Activated CD8-positive, alpha-beta T cell treated with anti-CD3 and anti-CD28 coated beads, Interleukin-2, amount 10 ng/mL, durations not matched to agents 7 days and 5 days (primary cell): ENCODE measurements at places on chromosomes 1 and 21. TPM values are rescaled to one million over a fixed set of nuclear protein-coding genes. Genes with fewer than 3 reads are reported as not detected.

Gene F11R
- total RNA-seq: 18.4 TPM

Gene LCE6A
- not detected for total RNA-seq

DNA sequence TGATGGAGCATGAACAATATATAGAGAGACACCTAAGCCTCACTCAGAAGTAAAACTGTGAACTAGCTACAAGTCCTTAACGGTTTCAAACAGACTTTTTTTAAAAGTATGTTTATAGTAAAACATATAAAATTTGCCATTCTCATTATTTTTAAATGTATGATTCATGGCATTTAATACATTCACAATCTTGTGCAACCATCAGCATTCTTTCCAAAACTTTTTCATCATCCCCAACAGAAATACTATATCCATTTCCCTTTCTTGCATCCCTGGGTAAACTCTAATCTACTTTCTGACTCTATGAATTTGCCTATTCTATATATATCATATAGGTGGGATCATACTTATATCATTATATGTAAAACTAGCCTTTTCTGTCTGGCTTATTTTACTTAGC is 25.5 kb downstream of the EVI5 start:
- H3K36me3 ChIP-seq: no peaks in the 10 kb centered on the region
- no peaks in the 10 kb centered on the region for H3K4me1 ChIP-seq
- no peak overlapping the region for H3K4me3 ChIP-seq
- peaks cover 19% of the 10 kb centered on the region for H3K27me3 ChIP-seq

DNA sequence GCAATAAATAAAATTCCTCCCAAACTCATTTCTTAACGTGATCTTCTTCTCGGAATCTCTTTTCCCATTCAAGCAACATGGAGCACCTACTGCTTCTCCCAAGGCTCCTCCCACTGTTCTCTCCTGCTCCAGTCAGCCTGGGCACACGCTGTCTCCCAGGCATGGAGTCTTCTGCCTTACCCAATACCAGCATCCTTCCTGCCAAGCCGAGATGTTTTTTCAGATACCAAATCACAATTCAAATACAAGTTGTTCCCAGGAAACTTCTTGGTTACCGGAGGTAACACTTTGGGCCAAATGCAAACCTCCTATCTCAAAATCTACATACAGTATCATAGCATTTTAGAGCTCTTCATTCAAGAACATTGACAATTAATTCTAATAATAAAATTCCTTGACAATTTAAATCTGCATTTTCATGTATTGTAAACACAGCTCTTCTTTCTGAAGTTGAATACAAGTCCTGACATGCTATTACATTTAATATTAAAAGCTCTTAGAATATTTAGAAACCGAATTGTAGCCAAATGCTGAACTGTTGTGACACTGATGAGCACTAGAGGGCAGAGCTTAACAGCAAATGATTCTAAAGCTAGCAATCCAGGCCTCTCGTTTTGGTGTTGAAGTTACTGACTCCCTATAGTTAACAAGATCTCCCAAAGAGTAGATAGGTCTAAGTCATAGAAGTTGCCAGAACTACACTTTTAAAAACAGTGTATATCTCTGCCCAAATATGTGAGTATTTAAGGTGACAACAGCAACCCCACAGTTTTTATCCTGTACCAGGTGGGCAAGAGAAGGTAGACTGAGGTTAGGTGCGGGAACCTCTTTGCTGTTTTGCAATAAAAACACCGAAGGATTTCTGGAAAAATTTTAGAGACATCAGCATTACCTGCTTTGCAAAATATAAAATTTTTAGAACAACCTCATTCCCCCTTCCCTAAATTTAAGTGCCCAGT is 52.3 kb downstream of the BCAR3 start:
- H3K36me3 ChIP-seq: no peaks in the 10 kb centered on the region
- no peaks in the 10 kb centered on the region for H3K4me1 ChIP-seq
- DNase-seq: peak; percentile 61
- H3K27ac ChIP-seq: no peak overlapping the region
- peaks cover 6% of the 10 kb centered on the region for H3K27me3 ChIP-seq

GRCh38 chr1:240682166-240682858 is 70.4 kb upstream of the GREM2 start:
- H3K4me1 ChIP-seq: no peaks in the 10 kb centered on the region
- H3K27ac ChIP-seq: no peak overlapping the region
- H3K4me3 ChIP-seq: no peak overlapping the region
- DNase-seq: no peak
- H3K27me3 ChIP-seq: no peaks in the 10 kb centered on the region
- H3K36me3 ChIP-seq: no peaks in the 10 kb centered on the region

- no peaks in the 10 kb centered on the region for H3K36me3 ChIP-seq
- H3K4me1 ChIP-seq: peaks cover 11% of the 10 kb centered on the region
- H3K4me3 ChIP-seq: no peak overlapping the region
- H3K27me3 ChIP-seq: peaks cover 58% of the 10 kb centered on the region
- DNase-seq: no peak
- H3K27ac ChIP-seq: no peak overlapping the region
Measured at GRCh38 chr1:18109058-18109755, 1.6 kb downstream of the IGSF21 start.
